Stimulated activated CD8-positive, alpha-beta memory T cell treated with anti-CD3 and anti-CD28 coated beads, Interleukin-7, amount 100 ng/mL, for 1 hour (primary cell): ENCODE measurements at places on chromosomes 2 and 18.

- DNase-seq: no peak
These were observed 154.1 kb downstream of the HDAC4 start for GRCh38 chr2:239246723-239247122.

DNA sequence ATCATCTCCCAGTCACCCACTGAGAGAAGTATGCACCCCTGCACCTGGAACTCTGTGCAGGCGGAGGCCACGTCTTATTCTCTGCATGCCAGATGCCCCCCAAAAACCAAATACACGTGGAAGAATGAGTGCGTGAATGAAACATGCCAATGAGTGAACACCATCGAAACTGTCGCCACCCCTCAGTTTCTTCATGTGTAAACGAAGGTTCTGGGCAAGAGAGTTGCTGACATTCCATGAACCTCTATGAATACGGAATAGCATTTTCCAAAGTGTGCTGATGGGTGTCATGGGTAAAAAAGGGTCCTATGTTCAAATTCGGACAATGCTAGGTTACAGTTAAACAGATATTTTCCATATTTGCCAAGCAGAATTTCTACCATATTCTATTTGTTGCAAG, 19.8 kb downstream of the FER1L5 start:
- no peak for DNase-seq

GRCh38 chr2:38959466-38959865, 69.8 kb downstream of the ARHGEF33 start:
- no peak for DNase-seq

DNA sequence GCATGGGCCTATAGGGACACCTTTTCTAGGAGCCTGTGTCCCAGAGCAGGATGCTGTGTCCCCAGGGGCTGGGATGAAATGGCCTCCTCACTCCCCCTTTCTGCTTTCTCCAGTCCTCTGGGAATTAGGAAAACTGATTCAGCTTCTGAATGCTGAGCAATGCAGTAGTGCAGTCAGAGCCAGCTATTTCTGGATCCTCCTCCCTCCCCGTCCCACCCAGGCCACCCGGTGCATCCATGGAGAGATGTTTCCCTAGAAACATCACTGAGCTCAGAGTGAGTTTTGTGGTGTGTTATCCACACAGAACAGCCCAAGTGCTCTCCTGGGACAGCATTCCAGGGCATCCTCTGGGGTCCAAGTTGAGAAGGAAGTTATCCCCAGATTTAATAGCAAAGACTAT, 125.5 kb downstream of the LOXHD1 start:
- DNase-seq: no peak

DNA sequence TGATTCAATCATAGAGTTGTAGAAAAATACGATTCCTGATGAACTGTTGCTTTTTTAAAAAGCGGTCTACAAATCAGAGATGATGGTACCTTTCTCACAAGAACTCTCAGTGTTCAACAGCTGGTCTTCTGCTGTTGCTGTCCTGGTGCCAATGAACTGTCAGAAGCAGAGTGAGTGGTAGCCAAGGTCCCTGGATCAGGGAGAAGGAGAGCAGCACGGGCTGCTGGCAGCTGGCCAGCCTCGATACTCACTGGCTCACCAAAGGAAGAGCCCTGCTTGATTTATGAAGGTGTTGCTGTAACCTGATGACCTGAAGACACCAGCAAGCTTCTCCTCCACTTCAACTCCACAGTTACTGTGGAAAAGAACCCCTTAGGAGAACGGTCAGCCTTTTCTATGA, 300.8 kb upstream of the SOX11 start:
- DNase-seq: no peak
